ENCODE measurements at places on chromosomes 11 and 22.

DNA sequence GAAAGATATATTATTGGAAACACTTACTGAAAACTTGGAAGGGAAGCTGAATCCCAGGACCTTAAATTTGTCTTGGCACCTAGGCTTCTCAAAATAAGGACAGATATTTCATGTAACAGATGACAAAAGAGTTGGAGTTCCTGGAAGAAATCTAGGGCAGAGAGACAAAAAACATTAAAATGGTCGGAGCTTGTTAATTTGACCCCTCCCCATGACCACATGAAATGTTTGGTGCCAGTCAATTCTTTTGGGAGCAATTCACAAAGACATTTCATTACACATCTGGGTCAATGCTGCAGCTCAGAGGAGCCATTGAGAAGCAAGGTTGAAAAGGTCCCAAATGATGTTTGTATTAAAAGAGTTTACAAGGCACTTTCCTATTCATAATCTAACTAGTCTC, 162.0 kb upstream of the GUCY1A2 start:
- DNase-seq = no peak

- no peak for DNase-seq
These were observed 986.9 kb upstream of the CHORDC1 start for GRCh38 chr11:91209751-91210150.

- DNase-seq = no peak
These were observed at the start of gene FAM83F for GRCh38 chr22:39994566-39995392. Gene FAM83F (plus strand): TSS chr22:39994954. CDS start chr22:39995043, 89 bp downstream.

DNA sequence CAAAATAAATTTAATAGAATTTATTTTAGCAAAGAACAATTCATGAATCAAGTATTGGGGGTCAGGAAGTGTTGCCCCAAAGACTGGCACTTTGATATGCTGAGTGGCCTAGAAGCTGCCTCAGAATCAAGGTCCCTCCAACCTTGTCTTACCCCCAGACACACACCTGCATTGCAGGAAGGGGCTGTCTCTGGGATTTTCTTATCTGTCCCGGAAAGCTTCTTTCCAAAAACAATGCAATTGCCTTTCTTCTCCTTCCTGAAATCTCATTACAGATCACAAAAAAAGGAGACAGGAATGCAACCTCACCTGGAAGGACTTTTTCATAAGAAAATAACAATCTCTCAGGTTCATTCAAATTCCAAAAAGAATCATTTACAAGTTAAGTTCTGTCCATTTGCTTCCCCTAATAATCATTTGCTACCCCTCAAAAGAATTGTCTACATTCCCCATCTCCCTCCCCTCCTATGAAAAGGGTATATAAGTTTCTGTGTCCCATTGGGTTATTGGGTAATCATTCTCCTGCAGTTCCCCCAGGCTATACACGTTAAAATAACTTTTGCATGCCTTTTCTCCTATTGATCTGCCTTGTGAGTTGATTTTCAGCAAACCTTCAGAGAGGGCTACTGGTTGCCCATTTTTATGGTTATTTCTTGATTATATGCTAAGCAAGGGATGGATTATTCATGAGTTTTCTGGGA, 21.3 kb downstream of the OR10A6 start:
- DNase-seq = no peak

GRCh38 chr11:2999464-2999998, 7.4 kb upstream of the NAP1L4 start:
- no peak for DNase-seq

GRCh38 chr11:1542267-1542666, 29.8 kb downstream of the DUSP8 start:
- DNase-seq = no peak

DNA sequence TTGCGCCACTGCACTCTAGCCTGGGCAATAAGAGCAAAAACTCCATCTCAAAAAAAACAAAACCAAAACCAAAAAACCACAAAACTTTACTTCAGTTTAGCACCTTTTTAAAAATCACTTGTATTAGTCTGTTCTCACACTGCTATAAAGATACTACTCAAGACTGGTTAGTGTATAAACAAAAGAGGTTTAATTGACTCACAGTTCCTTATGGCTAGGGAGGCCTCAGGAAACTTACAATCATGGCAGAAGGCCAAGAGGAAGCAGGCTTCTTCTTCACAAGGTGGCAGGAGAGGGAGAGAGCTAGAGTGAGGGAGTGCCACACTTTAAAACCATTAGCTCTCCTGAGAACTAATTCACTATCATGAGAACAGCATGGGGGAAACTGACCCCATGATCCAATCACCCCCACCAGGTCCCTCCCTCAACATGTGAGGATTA, 261.3 kb downstream of the TMEM135 start:
- DNase-seq = no peak

DNA sequence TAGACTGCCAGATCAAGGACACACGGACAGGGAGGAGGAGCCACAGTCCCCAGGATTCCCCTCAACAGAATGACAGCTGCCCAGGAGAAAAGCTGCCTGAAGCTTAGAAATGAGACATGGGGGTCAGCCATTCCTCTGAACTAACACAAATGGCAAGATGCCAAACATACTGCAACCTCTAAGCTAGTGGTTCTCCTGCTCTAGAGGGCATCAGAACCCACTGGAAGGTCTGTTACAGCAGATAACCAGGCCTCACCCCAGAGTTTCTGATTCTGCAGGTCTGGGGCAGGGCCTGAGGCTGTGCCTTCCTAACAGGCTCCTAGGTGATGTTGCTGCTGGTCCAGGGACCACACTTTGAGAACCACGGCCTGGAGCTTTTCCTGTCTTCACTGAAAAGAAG, 28.6 kb upstream of the BID start:
- no peak for DNase-seq

DNA sequence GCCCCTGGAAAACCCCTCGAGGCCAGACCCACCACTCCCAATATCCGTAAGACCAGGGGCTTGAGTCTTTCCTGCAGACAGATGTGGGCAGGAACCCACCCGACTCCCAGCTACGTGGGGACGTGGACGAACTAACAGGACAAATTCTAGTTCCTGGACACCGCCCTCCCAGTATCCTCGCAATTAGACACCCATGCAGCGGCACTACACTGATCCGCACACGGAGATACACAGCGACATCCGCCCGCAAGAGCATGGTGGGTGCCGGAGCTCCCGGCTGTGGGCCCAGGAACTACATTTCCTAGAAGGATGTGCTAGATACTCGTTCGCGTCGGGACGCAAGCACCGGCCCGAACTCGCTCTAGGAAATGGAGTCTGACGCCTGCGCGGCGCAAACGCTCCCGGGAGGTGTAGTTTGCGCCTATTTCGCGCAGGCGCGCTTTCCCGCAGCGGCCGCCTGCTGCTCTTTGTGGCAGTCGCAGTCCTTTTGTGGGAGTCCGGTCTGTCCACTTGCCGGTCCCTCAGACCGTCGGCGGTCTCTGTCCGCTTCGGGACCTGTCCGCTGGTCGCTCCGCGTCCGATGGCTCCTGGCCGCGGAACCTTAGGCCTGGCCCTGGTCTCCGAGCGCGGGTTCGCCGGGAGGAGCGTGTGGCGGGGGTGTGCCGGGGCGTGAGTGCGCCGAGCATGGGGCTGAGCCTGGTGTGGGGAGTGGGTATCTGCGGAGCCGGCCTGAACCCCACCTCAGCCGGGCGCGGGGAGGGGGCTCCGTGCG, at the start of gene ZNF74:
ZNF74 (plus strand) TSS at position 447 of the 772 bp plus-strand sequence. CDS start 478 bp downstream, outside the sequence.
- DNase-seq = no peak

- no peak for DNase-seq
These were observed 2.1 kb downstream of the TSPAN32 start for GRCh38 chr11:2303627-2304505.

DNA sequence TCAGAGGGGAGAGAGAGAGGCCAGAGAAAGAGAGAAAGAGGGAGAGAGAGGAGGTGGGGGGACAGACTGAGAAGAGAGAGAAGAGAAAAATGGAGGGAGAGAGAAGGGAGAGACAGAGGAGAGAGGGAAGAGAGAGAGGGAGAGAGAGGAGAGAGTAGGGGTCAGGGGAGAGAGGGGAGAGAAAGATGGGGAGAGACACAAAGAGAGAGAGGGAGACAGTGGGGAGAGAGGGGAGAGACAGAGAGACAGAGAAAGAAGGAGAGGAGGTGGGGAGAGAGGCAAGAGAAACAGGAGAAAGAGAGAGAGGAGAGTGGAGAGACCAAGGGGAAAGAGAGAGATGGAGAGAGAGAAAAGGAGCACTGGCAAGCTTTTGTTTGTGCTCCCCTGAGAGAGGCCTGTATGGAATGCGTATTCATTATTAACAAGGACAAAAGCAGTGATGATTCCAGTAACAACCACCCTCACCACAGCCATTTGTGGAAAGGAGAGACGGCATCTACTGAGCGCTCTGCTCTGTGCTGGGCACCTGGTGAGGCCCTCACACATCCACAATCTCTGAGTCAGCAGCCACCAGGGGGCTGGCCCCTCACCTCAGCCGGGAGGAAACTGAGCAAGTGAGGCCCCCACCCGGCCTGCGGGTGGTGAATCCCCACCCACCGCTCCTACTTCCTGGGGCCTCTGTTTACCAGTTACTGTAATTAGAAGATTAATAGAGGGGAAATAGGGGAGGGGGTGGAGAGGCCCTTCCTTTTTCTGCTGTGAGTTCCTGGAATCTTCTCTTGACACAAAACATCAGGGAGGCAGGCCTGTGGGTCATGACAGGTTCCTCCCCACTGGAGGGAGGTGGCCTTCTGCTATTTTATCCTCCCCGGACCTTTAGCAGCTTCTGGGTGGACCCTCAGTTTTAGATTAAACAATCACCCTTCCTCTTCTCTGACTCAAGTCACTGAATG, 14.6 kb upstream of the MIAT start:
- no peak for DNase-seq

DNA sequence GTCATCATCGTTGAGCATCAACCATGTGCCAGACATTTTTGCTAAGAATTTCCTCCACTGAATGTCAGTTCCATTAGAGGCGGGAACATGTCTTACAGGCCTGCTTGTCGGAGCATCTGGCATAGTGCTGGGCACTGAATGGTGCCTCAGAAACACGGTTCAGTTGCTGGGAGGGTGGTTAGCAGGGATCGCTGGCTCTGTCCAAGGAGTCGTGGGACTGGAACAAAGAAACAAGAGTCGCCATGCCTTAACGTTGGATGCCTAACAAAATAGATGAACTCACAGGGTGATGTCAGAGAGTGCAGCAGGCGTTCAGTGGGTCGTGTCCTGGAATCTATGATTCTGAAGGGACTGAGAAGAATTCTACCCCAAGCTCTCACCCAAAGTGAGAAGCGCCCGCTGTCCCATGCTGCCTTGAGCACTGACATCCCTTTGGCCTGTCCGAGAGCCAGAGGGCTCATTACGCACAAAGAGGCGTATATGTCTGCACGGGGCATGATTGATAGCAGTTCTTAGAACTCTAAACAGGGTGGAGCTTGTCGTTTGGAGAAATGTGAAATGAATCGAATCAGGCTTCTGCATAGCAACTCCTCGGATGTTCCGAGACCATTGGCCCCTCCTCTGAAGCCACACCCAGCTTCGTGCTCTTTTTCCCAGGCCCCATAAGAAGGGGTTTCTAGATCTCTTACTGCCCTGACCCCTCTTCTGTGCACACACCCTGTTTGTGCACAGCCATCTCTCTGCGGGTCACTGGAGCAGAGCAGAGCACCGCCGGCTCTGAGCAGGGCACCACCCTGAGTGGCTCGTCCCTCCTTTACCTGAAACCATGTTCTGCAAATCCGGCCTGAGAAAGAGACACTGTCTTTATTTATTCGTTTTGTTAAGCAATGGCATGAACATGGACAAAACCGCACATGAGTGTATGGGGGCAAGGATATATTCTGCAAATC, 113.1 kb upstream of the B3GAT1 start:
- no peak for DNase-seq

DNA sequence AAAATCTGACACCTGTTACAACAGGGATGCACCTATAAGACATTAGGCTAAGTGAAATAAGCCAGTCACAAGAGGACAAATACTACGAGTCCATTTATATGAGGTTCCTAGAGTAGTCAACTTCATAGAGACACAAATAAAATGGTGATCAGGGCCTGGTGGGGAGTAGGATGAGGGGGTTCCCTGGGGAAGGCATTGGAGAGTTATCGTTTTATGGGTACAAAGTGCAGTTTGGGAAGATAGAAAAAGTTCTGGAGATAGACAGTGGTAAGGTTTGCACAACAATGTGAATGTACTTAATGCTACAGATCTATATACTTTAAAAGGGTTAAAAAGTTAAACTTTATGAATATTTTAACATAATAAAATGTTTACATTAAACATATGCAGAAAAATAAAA, 31.4 kb upstream of the B3GNT6 start:
- no peak for DNase-seq

GRCh38 chr22:19932367-19933206, 9.0 kb upstream of the COMT start:
- no peak for DNase-seq

- DNase-seq = no peak
These were observed 13.4 kb downstream of the SYT7 start for GRCh38 chr11:61567286-61568061.

- DNase-seq = no peak
These were observed 35.9 kb downstream of the TCIRG1 start for GRCh38 chr11:68074584-68075352.

- DNase-seq = no peak
These were observed 17.2 kb upstream of the THRSP start for GRCh38 chr11:78046486-78046854.

DNA sequence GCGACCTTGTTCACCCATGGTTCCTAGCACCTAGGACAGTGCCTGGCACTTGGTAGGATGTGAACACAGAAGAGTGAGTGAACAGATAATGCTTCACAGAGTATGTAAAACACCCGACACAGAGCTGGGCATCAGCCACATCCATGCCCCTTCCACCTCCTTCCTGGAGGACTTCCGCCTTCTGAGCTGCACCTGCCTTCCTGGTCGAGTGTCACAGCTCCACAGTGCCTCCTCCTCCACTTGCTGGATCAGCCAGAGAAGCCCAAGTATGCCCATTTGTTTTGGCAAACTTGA, 20.1 kb downstream of the PRDM11 start:
- DNase-seq = no peak

DNA sequence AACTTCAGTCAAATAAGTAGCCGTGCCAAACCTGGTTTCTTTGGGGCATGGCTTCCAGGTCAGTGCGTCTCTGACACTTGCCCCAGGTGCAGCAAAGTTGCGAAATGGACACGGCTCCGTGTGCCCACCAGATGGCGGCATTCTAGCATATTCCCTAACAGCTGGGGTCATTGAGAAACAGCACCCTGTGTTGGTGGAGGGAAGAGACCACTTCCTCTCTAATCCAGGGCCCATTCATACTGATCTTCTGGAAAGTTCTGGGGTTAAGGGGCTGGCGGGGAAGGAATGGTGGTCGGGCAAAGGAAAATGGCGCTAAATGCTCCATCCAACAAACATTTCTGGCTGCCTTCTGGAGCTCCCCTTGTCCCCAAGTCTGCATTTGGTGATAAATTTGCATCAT, 141.2 kb upstream of the TIMP3 start:
- DNase-seq = peak; percentile 28

DNA sequence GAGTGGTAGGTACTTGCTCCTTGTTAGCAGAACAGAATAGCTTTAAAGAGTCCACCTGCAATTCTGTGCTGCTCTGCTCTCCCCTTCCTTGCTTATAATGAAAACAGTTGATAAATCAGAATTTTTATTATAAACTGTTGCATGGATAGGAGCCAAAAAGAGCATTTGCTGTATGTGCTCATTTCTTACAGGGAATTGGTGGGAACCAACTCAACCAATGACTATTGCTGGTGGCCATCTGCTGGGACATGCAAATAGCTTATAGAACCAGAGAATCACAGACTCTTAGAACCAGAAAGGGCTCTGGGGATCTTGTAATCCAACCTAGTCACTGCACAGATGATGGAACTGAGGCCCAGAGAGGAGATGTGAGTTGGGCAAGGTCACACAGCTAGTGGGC, 43.1 kb upstream of the NECTIN1 start:
- no peak for DNase-seq

- DNase-seq = no peak
These were observed 15.9 kb upstream of the APOBEC3A start for GRCh38 chr22:38941488-38941987.

GRCh38 chr22:35070451-35071093, 4.6 kb downstream of the ISX start:
- no peak for DNase-seq
